ENCODE measurements at places on chromosomes 2 and 18.

GRCh38 chr2:132522901-132523300 is 106.3 kb downstream of the GPR39 start:
- no peak for DNase-seq

GRCh38 chr2:179995741-179996515 is 11.2 kb downstream of the CWC22 start:
- no peak for DNase-seq

GRCh38 chr2:239818531-239819011 is 206.6 kb downstream of the NDUFA10 start:
- DNase-seq: no peak

DNA sequence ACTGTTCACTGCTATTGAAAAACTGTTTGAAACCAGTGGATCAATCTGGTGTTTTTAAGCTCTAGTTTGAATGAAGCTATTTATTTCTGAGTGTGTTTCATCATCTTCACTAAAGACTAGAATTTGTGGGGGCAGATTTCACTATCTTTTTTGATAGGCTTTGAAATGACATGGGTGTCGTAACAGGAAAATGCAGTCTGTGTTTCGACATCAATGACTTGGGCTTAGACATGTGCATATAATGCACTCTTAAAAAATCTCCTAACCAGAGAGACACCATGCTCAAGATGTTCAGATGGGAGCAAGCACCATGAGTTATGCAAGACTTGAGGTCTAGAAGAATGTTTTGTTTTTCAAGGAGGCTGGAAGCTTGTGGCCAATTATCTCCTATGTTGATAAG is 221.6 kb downstream of the GPD2 start:
- DNase-seq: no peak

DNA sequence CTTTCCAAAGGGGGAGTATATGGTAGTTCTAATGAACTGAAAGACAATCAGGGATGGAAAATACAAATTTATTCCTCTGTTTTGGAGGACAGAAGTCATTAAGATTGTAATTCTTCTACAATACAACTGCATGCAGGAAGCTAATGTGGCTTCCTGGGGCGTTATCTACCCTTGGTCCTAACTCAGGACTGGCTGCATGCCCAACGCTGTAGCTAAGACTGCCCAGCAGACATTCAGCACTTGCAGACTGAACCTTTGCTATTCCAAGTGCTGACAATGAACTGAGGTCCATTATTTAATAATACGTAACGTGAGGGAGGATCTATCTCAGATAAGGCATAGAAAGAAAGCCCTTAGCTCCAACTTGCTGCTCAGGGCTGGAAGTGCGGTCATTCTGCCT is 53.2 kb downstream of the ZAP70 start:
- DNase-seq: no peak

DNA sequence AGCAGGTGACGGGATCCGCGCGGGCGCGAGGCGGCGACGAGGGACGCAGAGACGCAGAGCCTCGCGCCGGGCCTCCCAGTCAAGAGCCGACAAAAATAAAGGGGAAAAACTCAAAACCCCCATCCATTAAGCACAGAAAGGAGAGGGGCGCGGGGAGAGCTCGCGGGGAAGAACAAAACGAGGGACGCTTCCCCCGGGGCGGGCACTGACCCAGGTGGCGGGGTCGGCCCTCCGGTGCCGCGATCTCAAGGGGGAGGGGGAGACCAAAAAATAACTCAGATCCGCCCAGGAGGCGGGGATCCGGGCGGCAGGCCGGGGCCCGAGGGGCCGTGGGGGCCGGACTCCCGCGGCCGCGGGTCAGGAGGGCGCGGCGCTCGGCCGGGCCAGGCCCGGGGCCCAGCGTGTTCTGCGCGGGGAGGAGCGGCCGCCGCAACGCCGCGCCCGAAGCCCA is 597 bp downstream of the RNF103 start:
- peak; percentile 26 for DNase-seq

- DNase-seq: no peak
Measured at GRCh38 chr18:29436459-29436858, 1259.5 kb upstream of the CDH2 start.

DNA sequence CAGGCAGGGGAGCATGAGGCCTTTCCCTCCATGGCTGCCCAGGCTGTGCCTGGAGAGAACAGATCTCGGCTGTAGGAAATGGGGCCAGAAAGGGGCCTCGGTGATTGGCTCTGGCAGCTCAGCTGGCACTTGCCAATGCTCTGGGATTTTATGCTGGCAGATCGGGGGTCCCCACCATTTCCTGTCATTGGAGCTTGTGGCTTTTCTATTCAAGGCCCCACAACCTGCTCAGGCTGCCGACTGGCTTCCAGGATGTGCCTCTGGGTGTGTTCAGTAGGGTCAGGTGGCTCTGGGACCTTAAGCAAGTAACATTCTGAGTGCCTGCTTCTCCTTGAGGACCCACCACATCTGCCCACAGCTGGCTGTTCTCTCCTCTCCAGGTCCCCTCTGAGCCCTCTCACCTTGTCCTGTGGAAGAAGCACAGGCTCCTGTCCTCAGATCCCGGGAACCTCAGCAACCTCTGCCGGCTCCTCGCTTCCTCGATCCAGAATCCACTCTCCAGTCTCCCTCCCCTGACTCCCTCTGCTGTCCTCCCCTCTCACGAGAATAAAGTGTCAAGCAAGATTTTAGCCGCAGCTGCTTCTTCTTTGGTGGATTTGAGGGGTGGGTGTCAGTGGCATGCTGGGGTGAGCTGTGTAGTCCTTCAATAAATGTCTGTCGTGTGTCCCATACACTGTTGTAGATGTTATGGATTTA is 4.2 kb downstream of the GNLY start:
- DNase-seq: no peak

DNA sequence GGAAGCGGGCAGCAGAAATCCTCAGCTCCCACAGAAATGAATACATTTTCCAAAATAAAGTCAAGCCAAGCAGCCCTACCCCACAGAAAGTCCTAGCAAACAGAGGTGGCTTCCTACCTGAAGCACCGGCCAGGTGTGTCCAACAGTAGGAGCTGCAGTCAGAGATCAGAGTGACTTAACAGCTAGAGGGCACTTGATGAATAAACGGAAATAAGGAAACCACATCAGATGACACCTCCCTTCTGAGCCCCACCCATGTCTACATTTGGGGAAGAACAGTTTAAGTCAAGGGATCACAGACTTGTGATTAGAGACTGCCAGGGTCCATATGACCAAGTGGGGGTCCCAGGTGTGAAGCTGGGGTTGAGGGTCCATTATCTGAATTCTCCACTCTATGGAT is at the start of gene CXCR1:
TSS of gene CXCR1 (minus strand) at position 172 of the 400 bp plus-strand sequence. CDS start 1,751 bp downstream, outside the sequence.
- no peak for DNase-seq

- DNase-seq: no peak
Measured at GRCh38 chr18:29225351-29225750, 1048.4 kb upstream of the CDH2 start.

GRCh38 chr2:72883356-72883962 is 3.7 kb upstream of the SPR start:
- no peak for DNase-seq

DNA sequence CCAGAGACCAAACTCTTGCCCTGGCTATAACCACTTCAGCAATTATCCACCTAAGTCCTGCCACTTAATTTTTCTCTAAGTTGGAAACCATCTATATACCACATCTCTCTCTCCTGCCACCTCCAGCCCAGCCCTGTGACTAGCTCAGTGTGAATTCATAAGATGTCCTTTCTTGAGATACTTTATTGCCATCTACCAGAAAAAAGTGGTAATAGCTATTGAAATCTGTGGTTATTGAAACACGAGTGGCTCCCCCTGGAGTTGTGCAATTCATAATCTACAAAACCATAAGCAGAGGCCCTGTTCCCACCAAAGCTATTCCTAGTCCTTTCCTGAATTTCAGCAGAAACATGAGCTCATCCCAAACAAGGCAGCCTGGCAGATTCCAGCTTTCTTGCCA is 324.0 kb downstream of the TXNL1 start:
- DNase-seq: no peak

- DNase-seq: no peak
Measured at GRCh38 chr2:203427061-203427460, 98.9 kb downstream of the ABI2 start.
